ENCODE measurements at places on chromosomes 16 and 17.

DNA sequence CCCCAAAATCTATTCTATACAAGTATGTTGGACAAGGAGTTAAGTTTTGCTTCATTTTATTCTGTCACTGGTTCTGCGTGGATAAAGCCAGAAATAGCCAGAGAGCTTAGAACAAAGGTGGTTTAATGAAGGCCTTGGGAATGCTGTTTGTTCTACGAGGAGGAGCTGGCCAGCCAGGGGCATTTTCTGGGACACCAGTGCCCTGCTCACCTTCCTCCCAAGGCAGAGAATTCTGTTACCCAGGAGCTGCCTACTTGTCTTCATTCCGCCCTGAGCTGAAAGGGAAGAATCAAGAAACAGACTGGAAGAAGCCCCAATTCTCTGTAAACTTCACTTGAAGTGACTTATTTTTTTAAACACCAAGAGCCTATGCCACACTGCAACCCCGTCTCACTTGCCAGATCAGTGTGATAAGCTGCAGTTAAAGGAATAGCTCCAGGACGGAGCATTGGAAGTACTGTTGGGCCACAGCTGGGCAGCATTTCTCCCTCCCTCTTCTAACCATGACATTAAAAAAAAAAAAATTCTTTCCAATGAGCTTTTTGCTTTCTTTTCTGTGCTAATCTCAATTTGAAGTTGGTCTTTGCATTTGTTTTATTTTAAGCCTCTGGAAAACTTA, 149.8 kb upstream of the DYNLRB2 start:
- DNase-seq: no peak

GRCh38 chr17:29828676-29829284, 101.2 kb downstream of the SSH2 start:
- DNase-seq: no peak

GRCh38 chr16:3651461-3652372, 2.8 kb upstream of the DNASE1 start:
- no peak for DNase-seq

DNA sequence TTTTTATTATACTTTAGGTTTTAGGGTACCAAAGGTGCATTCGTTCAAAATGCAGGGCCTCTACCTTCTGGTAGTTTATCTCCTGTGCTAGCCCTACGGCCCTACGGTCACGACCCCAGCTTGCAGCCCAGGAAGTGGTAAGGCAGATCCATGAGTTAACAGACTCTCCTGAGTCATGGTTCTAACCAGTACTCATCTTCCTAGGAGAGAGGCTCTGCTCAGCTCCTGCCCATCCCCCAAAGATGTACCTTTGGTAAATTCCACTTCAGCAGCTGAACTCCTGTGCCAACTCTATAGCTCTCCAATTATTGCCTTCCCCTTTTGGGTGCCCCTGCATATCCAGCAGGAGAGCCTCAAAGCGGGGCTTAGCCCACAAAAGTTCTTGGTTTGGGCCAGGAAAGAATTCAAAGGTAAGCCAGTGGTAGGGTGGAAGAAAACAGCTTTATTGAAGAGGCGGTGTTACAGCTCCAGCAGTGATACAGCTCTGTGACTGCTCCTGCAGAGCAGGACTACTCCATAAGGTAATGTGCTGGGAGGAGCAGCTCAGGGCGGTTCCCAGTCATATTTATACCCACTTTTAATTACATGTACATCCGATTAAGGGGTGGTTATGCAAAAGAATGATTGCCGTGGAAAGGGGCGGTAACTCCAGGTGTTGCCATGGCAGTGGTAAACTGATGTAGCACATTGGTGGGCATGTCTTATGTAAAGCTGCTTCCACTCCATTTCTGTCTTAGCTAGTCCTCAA, 241.4 kb downstream of the PMP22 start:
- no peak for DNase-seq

DNA sequence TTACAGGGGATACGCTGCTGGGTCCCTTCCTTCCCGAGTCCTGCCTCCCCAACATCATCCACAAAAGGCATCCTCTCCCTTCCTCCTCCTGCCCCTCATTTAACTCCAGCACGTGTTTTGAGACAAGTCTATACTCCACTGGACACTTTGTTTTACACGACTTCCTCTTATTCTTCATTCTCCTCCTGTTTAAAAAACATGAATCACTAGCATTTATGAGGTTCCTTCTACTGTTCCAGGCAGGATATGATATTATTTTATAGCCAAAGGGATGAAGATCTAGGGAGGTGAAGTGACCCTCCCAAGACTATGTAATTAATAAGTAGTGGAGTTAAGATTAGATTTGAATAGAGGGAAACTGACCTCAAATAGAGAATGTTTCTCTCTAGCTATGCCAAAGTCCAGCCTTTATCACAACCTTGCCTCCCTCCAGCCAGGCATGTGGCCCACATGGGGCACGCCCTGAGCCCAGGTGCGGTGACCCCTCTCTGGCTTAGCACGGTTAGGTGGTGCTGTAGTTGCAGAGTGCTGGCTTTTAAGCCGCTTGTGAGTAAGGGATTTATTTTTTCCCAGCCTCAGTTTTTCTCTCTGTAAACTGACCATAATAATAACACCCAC, 1.3 kb upstream of the HSD17B2 start:
- no peak for DNase-seq

DNA sequence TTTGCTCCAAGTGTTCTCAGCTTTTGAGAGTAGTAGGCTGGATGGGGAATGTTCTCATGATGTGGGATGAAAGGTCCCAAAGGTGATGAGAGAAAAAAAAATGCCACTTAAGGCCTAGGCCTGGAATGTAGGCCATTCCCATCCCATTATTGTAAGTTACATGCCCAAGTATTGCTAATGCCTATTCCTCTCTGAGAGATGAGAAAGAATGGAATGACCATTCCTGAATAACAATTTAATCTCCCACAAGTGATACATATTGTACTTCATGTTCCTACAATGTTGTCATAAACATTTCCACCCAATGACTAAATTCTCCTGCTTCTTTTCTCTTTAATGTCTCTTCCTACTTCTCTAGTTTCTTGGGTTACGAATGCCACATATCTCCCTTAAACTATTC, 102.8 kb upstream of the KCNJ16 start:
- no peak for DNase-seq

GRCh38 chr17:29019475-29020181, 13.8 kb upstream of the SEZ6 start:
- DNase-seq: no peak

DNA sequence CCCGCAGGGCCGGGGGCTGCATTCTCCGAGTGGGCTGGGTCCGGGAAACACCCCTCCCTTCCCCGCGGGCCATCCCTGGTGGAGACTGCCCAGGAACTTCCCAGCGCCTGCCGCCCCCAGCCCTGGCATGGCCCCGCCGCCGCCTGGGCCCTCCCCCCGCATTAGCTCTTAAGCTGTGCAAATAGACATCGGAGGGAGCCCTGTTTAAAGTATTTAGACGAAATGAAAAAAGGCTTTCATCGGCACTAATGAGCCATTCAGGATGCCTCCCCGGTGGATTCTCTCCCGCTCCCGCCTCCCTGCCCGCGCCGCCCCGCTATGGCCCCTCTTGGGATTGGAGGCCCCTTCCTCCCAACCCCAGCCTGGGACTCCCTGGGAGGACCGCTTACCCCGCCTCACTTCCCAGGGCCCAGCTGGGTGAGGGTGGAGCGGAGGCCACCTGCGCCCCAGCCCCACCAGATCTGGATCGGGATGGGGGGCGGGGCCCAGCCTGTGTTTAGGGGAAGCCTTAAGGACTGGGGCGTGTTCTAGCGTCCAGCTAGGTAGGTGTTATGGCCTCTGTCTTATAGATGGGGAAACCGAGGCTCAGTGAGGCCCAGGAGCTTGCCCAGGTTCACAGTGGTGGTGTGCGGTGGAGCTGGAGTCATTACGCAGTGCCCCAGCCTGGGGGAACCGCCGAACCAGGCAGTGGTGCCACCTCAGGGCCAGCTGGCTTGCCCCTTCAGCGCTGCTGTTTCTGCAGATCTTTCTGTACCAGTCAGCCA, 19.7 kb downstream of the SEZ6 start:
- DNase-seq: no peak

DNA sequence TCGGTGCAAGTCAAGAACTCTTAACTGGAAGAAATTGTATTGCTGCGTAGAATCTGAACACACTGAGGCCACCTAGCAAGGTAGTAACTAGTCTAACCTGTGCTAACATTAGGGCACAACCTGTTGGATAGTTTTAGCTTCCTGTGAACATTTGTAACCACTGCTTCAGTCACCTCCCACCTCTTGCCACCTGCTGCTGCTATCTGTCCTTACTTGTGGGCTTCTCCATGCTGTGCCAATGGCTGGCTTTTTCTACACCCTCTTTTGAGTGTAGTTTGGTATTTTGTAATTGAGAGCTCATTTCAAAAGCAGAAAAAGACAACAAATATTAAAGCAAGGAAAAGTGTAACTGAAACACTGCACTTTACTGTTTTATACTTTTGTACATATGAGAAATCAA, 7.7 kb upstream of the RASL10B start:
- no peak for DNase-seq

GRCh38 chr16:3121851-3122467, 9.6 kb downstream of the ZNF205 start:
- DNase-seq: no peak

DNA sequence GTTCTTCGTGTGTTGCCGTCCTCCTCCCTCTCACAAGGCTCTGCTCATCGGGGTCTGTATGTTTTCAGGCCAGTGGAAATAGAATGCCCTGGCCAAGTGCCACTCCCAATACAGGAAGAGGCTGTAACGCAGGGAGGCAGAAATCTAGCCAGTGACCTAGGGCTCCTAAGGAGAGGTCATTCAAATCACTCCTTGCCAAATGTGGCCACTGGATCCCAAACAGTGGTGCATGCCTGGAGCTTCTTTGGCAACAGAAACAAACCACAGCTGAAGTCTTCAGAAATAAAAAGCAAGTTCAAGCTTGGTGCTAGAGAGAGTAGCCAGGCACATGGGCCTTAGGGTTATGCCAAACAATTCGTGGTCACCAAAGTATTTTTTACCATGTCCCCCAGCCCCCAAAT, 66.1 kb downstream of the SMG6 start:
- no peak for DNase-seq

DNA sequence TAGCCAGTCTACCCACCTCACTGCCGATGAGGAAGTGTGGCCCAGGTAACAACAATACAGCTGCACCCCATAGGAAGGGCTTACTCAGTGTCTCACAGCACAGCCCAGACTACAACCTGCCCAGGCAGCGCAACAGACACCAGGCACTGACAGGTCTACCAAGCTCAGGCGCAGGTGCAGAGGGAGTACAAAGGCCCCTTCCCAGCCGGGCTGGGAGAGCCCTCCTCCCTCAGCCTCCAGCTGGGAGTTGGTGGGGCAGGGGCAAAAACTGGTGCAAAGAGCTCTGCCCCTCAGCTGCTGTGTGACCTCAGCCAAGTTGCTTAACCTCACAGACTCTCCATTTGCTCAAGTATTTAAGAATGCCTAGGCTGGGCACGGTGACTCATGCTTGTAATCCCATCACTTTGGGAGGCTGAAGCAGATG, 112.6 kb upstream of the LHX1 start:
- DNase-seq: no peak

- DNase-seq: no peak
Measured at GRCh38 chr16:56662357-56663354, 4.9 kb downstream of the MT1F start.

DNA sequence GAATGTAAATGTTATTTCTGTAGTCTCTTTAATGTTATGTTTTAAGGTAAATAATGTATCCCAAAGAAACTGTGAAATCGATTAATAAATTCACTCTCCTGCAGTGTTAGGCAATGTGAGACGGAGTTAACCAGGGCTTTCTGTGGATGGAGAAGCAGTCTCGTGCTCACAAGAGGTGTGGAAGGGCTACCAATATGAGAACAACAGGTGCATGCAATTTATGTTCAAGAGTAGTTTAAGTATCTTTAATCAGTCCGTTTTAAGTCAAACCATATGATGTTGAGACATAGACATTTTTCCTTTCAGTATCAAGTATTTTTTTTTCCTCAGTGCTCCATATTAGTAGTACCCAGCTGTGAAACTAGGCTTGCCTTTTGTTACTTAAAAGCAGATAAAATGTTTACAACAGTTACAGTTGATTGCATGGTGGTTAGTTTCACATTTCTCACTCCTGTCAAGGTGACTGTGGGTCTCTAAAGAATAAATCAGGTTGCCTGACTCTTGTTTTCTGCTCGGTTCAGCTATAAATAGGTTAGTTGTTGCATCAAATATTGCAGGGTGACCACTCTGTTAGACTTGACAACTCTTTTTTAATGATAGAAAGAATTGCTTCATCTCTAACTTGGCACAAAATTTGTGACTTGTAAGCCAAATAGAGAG, 54.4 kb downstream of the COX10 start:
- no peak for DNase-seq

DNA sequence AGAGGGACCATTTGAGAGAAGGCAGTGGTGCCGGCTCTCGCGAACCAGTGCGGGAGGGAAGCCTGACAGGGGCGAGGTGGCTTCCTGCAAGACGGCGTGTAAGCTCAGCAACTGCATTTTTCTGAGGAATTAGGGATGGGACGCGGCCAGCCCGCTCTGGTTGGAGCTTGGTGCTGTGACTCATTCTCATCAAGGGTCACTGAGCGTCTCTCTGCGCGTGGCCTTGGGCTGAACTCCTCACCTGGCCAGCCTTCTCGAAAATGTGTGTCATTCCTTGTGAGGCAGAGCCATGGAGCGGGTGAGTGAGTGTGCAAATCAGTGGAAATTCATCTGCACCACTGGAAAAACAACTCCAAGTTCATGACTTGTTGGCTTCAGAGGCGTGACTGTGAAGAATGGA, 52.8 kb downstream of the NTN1 start:
- no peak for DNase-seq

DNA sequence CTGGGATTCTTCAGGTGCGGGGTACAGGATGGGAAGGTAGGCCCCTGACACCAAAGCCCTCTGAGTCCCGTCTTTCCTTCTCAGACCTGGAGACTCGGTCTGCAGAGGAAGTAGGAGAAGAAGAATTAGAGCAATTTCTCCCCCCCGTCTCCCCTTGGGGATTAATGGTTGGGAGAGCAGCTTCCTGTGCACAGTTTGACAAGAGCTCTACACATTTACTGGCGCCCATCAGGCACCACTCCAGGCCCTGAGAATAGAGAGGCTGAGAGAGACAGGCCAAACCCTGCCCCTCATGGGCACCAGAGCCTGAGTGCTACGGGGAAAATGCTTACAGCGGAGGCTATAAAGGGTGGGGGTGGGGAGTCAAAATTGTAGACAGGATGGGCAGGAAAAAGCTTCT, 3.5 kb upstream of the C16orf74 start:
- DNase-seq: no peak

DNA sequence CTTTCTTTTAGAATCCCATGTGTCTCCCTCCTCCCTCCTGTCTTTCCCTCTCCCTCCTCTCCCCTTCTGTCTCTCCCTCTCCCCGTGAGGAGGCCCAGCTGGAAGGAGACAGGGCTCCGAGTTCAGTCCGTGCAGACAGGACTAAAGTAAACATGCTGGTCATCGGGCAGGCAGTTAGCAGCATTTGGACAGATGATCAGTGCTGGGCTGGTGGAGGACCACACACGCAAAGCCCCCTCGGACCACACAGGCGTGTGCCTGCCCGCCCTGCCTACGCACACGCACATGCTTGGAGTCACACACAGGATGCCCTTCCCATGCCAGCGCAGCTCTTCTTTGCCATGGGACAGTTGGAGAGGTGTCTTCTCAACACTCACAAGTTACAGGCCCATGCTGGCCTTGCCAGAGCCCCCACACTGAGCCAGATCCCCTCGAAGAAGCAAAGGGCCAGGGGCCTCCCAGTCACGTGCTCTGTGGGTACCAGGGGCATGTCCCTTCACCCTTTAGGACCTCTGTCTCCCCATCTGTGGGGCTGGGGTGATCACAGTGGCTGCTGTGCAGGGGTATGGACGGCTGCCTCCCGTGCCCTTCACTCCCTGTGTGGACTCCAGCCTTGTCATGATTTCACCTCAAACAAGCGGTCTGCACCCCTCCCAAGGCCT, 215.7 kb upstream of the FOXF1 start:
- no peak for DNase-seq
